ENCODE measurements at places on chromosomes 16 and 17.

DNA sequence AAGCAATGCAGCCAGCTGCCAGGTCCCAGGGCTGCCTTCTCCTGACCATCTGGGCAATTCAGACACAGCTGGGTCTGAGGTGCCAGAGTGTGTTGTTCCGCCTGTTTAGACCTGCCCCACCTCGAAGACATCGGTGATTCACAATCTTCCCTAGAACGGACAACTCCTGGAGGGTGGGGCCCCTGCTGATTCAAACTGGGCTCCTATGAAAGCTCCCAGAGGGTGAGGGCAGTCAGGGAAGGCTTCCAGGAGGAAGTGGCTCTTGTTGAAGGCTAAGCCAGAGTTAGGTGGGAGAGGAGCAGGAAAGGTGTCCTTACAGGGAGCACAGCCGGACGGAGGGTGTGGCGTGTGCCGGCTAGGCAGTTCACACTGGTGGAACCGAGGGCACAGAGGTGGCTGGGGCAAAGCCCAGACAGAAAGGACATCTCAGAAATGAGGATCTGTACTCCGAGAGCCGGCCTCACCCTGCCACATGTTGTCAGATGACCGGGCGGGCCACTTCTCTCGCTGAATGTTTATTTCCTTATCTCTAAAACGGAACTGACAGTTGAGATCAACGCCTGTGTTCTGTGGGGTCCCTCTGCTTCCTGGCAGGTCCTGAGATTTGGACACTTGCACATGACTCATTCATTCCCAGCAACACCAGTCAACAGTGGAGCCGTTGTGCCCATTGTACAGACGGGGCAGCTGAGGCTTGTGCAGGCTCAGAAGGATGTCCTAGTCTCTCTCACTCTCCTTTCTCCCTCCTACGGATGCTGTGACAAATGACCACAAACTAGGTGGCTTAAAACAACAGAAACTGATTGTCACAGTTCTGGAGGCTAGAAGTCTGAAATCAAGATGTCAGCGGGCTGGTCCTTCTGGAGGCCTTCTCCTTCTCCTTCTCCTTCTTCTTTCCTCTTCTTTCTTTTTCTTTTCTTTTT is 26.9 kb upstream of the LITAF start:
- no peak for DNase-seq

GRCh38 chr16:75048530-75048929 is 49.7 kb downstream of the ZNRF1 start:
- DNase-seq, result no peak

GRCh38 chr17:40694584-40694983 is 9.0 kb downstream of the KRT24 start:
- no peak for DNase-seq

- DNase-seq, result no peak
Measured at GRCh38 chr16:84068041-84068440, 25.4 kb upstream of the SLC38A8 start.

GRCh38 chr16:58459344-58460218 is 40.4 kb upstream of the NDRG4 start:
- no peak for DNase-seq

Measured in CD4-positive, alpha-beta T cell treated with Interleukin-6 for 4 hours (primary cell).